Activated CD8-positive, alpha-beta T cell treated with anti-CD3 and anti-CD28 coated beads for 36 hours (primary cell): ENCODE measurements at places on chromosomes 1 and 21.

DNA sequence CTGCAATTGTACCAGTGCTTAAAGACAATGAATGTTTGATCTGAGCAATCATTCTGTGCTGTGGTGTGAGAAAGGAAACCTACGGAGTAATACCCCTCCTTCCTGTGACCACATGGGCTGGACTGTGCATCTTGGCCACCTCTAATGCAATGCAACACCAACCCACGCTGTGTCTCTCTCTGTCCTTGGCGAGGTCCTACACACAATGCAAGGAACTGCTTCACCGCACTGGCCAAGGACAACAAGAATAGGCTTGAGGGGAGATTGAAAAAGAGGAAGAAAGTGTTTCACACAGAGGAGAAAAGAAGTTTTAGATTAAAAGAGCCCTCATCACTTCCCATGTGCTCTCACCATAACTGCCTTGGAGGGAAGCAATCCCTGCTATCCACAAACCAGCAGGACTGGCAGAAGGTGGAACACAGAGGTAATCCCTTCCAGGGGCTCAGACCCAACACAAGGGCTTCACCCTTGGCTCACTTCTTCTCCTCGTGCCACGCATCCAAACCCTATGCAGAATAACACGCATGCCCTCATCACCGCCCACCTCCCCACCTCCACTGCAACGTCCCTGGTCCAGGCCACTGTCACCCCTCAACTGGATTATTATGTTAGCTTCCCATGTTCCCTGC is 112.5 kb upstream of the ERG start:
- no peak for DNase-seq

DNA sequence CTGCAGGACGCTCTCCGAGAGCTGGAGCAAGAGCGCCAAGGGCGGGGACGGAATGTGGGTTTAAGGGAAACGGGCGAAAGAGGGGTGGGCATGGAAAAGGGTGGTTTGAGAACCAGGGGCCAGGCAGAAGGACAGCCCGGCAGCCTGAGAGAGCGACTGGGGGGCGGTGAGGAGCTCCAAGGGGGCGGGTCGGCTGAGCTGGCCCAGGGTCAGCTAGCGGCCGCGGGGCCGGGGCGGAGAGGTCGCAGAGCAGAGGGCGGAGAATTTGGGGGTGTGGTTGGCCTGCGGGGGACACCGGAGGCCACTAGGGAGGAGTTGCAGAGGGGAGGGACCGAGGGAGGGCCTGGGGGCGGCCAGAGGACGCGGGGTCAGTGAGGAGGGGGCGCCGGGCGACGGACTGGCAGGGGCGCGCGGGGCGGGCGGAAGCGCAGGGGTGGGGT is 54.7 kb downstream of the NDUFS5 start:
- DNase-seq = no peak

DNA sequence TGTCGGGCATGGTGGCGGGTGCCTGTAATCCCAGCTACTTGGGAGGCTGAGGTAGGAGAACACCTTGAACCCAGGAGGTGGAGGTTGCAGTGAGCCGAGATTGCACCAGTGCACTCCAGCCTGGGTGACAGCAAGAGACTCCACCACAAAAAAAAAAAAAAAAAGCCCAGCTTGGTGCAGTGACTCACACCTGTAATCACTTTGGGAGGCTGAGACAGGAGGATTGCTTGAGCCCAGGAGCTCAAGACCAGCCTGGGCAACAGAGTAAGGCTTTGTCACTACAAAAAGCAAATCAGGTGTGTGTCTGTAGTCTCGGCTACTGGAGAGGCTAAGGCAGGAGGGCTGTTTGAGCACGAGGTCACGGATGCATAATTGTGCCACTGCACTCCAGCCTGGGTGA is 5.0 kb upstream of the H6PD start:
- DNase-seq = no peak

- DNase-seq = no peak
Observed at GRCh38 chr1:163412221-163412620, 90.5 kb downstream of the NUF2 start.

DNA sequence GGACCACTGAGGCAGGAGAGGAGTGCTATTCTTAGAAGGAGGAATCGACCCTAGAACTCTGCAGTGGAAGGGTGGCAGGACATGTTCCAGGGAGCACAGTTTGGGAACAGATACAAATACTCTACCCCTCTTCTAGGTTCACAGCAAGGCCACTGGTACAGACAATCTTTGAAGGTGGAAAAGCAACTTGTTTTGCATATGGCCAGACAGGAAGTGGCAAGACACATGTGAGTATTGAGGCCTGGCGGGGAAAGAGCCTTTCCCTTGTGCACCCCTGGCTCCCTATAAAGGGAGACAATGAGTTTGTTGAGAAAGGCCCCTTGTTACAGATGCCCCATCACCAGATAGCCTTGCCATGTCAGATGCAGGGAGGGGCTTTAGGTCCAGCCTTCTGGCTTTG is 17.8 kb downstream of the KIF2C start:
- DNase-seq = no peak

GRCh38 chr1:85315789-85316188 is 39.4 kb upstream of the BCL10 start:
- DNase-seq = no peak

GRCh38 chr1:83052865-83053264 is 946.1 kb downstream of the TTLL7 start:
- no peak for DNase-seq

DNA sequence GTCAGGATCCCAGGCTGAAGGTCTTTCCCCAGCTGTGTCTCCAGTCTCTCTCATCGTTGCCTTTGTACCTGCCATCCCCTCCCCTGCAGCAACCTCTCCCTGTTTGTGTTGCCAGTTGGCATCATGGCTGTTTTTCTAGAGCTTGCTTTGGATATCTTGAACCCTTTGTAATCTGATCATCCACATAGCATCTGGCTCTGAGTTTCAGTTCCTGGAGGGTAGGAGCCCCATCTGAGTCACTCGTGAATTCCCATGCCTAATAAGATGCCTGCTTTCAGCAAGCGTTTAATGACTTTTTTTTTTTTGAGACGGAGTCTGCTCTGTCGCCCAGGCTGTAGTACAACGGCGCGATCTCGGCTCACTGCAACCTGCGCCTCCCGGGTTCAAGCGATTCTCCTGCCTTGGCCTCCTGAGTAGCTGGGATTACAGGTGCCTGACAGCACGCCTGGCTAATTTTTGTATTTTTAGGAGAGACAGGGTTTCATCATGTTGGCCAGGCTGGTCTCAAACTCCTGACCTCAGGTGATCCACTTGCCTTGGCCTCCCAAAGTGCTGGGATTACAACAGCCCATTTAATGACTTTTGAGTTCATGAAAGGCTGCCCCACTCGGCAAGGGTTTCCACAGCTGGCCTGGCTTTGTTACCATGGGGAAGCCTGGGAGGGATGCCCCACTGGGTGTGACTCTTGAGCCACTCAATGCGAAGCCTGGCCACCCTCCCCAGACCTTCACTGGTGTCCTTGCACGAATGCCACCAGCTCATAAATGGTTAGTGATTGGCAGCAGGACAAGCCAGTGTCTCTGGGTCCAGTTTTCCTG is 11.9 kb downstream of the ALPL start:
- DNase-seq = no peak

DNA sequence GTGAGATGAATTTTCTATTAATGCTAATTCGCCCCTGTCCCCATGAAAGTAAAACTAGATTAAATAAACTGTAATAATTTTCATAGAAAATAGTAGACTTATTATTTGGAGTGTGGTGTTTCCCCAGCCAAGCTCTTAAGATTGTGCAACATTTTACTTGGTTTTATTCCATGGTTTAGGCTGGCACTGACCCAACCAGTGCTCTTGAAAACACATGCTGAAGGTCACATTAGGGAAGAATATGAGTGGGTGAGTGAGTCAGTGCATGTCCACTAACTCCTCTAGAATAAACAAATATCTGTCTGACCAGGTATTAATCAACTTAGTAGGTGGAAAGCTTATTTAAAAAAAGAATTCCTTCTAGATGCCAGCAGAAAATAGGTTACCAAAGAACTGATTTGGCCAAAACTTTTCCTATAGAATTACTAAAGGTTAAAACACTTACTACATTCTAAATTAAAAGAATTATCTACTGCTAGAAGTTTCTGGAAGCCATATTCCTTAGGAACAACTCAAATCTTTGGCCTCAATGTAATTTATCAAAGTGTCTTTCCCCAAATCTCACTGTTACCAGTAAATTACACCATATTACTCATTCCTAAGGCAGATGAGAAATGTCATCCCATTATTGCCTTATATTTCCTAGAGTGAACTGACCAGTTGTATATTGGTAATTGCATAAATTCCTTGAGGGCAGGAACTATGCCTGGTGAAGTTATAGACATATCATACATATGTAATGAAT is 89.7 kb upstream of the RGS1 start:
- DNase-seq = no peak

DNA sequence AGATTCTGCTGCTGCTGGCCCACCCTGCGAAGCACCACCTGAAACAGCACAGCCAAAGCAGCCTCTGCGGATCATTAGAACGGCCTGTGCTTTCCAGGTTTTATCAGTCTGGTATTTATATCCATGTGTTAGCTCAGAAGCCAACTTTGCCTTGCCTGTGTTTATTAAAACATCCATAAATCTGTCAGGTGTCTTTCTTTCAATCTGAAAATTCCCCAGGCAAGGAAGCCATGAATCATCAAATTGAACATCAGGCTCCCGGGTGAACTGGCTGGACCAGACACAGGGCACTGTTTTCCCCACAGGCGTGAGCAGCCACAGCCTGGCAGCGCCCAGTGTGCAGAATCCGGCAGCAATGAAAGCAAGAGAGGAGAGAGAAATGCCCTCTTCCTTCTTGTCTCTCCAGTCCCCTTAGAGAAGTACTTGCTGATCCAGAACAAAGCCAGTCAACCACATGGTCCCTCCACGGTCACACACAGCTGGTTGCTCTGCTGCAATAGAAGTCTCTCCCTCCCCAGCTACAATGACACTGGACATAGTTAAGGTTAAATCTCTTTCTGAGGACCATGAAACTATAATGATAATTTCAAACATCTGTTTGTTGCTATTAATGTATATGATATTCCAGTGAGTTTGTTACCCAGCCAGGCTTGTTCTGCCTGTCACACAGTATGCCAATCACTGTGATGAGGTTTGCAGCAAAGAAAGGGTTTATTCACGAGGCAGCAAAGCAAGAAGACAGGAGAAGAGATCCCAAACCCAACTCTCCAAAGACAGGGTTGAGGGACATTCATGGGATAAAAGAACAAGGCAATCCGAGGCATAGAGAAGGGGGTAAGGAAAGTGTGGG is 212.1 kb upstream of the FMN2 start:
- DNase-seq = no peak

- DNase-seq = no peak
Observed at GRCh38 chr1:51301152-51301843, 29.1 kb downstream of the TTC39A start.

GRCh38 chr1:97202481-97203380 is 481.1 kb downstream of the PTBP2 start:
- no peak for DNase-seq

- no peak for DNase-seq
Observed at GRCh38 chr1:59378621-59379370, 81.9 kb downstream of the FGGY start.

DNA sequence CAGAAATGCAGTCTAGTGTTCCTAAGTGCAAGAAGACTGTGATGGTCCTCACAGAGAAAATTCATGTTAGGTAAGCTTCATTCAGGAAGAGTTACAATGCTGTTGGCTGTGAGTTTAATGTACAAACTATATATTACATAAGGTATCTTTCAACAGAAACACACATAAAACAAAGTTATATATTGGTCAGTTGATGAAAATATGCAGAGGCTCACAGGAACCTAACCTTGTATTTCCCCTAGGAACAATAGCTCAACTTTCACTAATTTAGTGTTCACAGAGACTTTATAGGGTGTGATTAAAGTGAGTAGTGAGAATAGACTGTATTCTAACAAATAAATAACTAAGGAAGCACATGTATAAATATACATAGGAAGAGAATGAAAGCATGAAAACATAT is 676.9 kb upstream of the ADGRL4 start:
- no peak for DNase-seq

GRCh38 chr1:204971517-204972336 is 71.3 kb upstream of the CNTN2 start:
- no peak for DNase-seq

GRCh38 chr1:27684176-27684575 is 12.2 kb upstream of the IFI6 start:
- DNase-seq = no peak

GRCh38 chr1:17542645-17543044 is 3.1 kb downstream of the ARHGEF10L start:
- DNase-seq = no peak

GRCh38 chr1:248858096-248858890 is 592 bp downstream of the ZNF692 start:
- peak; percentile 43 for DNase-seq

DNA sequence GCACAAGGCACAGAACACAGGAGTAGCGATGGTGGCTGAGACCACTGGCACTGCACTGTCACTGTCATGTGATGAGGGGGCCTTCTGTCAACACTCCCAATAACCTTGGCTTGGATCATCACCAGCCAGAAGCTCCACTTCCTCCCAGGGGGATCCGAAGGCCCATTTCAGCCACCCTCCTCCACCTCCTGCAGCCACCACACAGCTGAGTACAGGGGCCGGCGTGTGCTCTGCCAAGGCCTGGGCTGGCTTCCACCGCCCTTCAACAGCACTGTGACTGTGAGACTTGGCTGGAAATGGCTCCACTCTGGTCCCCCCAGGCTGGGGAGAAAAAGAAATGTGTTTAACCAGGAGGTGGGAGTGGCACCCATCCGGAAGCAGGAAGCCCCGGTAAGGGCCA is 9.9 kb upstream of the NADK start:
- no peak for DNase-seq

DNA sequence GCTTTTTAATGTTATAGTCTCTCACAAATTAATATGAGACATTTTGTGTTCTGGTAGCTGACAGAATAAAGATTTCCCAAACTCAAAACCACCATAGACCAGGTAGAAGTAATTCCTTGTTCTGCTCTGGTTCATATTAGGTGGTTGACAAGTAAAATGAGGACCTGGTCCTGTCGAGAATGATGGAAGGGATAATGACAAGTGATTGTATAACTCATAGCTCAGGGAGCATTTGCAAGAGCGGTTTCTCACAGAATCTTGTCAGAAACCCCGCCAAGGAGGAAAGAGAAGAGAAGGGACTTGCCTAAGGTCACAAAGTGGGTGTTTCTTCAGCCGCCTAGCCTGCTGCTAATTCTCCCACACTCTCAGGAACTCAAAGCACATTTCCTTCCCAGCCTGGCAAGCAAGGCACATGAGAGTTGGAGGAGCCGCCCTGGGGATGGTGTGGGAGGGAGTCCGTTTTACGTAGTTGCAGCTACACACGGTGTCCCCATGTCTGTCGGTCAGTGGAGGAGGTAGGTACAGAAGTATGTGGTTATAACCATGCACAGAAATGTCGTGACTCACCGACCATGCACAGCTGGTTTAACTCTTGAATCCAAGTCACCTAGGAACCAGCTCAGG is 46.5 kb downstream of the SAMD13 start:
- DNase-seq = no peak

GRCh38 chr1:176480750-176481149 is 17.8 kb downstream of the PAPPA2 start:
- DNase-seq = no peak

GRCh38 chr21:42539342-42539741 is 25.7 kb downstream of the SLC37A1 start:
- DNase-seq = no peak
